ENCODE measurements at places on chromosomes 2 and 18.

DNA sequence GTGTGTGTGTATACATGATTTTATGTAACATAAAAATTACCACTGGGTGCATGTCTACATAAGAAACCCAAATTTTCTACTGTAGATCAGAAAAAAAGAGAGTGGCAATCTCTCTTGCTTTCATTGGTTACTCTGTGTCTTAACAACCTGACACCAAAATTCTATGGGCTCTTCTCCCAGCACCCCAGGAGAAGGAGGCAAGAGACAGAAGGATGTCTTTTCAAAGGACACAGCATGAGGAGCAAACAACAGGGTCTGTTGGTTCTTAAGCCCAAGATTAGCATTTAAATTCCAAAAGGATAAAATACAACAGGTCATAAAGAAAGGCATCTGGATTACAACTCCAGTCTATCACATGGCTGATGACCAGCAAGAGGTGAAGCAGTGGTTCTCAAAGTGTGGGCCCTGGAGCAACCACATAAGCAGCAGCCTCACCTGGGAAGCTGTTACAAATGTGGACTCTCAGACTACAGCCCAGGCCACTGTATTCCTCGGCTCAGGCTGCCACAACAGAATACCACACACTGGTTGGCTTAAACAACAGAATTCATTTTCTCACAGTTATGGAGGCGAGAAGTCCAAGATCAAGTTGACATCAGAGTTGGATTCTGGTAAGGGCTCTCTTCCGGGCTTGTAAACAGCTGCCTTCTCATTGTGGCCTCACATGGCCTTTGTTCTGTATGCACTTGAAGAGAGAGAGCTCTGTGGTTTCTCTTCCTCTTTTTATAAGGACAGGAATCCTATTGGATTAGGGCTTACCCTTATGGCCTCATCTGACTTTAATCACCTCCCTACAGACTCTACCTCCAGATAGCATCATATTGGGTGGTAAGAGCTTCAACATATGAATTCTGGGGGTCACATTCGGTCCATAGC, 79.8 kb upstream of the RNF152 start:
- DNase-seq, result no peak

DNA sequence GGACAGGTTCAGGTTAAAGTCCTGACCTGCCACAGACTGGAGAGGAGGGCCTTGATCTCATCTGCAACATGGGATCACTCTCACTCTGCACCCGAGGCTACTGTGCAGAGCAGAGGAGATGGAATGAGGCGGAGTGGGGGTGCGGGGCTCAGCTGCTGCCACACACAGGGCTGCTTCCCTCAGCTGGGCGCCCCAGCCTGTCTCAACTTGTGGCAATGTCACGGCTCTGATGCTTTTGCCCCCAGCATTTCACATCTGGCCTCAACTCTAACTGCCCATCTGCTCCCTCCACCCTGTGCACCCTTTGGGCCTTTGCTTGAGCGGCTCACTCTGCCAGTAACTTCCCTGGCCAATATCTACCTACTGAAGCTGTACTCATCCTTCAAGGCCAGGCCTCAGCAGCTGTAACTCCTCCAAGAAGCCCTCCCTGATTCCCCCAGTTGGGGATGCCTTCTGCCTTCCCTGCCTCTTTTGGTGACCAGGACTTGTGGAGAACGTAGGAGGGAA, 70.3 kb downstream of the POLR1A start:
- no peak for DNase-seq

DNA sequence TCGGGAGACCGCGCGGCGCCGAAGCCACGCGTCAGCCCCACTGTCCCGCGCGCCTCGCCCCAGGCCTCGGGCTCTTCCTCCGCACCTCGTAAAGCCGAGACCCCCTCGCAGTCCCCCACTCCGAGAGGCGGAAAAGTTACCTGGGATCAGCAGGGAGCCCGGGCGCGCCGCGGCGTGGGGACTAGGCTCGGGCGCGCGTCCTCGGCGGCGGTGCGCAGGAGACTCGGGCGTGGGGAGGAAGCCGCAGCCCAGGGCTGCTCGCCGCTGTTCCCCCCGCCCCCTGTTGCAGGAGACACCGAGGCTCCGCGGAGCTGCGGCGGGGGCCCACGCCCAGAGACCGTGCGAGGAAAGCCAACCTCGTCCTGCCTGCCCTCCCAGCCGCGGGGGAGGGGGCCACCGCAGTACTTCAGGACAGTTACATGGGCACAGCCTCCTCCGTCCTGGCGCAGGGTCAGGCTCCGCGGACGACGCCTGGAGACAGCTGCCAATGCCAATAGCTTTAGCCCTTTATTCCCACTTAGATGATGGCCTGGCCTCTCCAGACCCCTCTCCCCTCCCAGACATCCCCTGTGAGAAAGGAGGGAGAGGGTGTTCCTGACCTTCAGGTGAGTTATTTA, at the start of gene EPB41L3:
TSS of gene EPB41L3 (minus strand) at position 225 of the 617 bp plus-strand sequence. CDS start 54,814 bp downstream, outside the sequence.
- no peak for DNase-seq

GRCh38 chr2:129330504-129330903, 649.0 kb upstream of the RAB6C start:
- no peak for DNase-seq

DNA sequence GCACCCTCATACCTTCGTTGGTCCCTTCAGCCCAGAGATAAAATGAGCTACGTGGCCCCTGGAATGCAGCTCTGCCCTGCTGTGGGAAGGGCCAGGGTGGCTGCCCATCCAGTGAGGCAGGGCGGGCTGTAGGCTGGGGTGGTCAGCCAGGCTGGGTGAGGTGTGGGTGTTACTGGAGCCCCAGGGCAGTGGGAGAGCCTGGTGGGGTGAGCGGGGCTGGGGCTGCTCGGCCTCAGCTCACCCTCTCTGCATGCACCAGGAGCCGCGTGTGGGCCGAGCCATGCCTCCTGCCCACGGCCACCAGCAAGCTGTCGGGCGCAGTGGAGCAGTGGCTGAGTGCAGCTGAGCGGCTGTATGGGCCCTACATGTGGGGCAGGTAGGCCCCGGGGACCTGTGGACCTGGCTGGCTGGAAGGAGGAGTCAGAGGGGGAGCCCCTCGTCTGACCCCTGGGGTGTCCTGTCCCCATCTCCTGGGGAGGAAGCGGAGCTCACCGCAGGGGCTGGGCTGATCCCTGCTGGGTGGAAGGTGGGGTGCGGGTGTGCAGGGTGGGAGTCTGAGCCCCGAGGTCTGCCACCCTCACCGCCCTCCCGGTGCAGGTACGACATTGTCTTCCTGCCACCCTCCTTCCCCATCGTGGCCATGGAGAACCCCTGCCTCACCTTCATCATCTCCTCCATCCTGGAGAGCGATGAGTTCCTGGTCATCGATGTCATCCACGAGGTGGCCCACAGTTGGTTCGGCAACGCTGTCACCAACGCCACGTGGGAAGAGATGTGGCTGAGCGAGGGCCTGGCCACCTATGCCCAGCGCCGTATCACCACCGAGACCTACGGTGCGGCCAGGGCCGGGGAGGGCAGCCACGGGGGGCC, 5.5 kb downstream of the RNPEPL1 start:
- no peak for DNase-seq

DNA sequence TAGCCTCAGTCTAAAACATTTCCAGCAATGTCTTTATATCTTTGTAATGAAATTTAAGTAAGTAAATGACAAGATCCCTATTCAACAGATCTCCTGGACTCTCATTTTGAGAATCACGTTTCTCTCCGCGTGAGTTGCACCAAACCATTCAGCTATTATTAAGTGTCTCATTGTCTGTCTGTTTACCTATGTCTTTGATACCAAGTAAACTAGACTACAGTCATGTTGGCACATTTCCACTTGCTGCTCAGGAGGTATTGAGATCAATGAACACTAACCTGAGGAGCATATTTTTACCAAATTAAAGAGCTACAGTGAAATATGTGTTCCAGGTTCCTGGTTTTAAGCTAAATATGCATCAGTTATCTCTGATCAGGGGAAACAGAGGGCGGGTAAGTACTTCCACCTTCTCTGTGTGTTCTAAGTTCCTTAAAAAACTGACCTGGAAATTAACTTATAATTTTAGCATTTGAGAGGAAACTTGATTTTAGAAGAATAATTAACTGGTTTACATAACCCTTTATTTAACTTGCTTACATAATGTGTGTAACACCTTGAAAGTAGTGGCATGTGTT, 125.8 kb downstream of the OSBPL6 start:
- no peak for DNase-seq

- DNase-seq, result no peak
These were observed 153.6 kb upstream of the EPAS1 start for GRCh38 chr2:46143429-46144132.

GRCh38 chr2:167551416-167551815, 663.1 kb downstream of the XIRP2 start:
- DNase-seq, result no peak

GRCh38 chr2:120246546-120247300, 5.9 kb upstream of the RALB start:
- DNase-seq, result no peak

DNA sequence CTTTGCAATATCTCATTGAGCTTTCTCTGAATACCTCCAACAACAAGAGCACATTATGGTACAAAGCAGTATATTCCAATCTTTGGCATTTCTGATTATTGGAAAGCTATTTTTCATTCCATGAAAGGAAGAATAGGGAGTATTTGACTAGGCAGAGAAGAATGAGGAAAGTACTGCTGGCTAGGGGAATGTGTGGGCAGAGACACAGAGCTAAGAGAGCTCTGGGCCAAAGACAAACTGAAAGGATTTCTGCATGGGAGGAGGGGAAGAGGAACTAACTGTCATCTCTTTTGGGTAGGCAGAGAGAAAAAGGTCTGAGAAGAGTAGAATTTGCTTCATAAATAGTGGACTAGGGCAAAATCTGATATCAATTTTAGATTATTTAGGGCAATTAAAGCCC, 150.8 kb downstream of the CCDC85A start:
- no peak for DNase-seq

- DNase-seq, result no peak
These were observed 183.9 kb downstream of the LPIN1 start for GRCh38 chr2:11930211-11930761.

- DNase-seq, result no peak
These were observed 2.0 kb downstream of the IL1A start for GRCh38 chr2:112782234-112782799.

DNA sequence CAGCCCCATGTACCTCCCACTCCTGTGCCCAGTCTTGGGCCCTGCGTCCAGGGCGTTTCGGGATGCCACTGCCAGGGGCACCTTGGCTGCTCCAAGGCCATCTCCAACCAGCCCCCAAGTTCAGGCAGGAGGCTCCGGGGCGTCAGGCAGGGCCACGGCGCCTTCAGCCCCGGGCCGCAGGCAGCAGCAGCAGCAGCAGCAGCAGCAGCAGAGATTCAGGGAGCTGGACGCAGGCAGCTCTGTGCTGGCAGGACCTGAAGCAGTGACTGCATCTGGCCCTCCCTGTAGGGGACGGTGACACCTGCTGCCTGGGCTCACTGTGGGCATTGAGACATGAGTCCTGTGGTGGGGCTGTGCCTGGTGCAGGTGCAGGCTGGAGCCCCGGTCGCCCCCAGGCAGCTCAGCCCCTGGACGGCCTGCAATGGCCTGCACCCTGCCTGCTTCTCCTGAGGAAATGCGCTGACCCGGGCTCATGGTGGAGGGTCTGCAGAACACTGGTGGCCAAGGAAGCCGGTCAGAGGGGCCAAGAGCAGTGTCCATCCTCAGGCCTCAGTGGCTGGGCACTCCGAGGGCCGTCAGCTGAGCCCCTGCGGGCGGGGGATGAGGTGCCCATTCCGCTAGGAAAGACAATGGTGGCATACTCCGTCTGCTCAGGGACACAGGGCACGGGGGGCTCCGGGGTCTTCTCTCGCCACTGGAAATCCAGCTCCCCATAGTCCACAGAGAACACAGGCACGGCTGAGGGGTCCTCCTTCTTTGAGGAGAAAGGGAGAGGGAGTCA, 8.0 kb downstream of the PDCD1 start:
- DNase-seq, result no peak

- DNase-seq, result no peak
These were observed 36.7 kb downstream of the WDFY1 start for GRCh38 chr2:223908304-223908998.

DNA sequence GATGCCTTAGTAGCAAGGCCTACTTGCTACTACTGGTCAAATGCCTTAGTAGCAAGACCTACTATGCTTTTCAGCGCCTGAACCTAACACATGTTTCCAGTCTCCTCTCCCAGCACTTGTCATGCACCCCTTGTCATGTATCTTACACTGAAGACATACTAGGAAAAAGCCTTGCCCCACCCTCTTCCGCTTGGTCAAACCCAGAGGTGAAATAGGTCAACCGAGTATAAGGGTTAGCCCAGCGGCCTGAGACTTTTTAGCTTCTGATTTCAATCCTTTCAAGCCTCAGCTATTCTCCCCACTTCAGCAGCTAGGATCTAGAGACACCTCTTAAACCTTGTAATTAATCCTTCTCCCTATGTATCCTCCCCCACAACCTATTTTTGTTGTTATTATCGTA, 73.3 kb downstream of the UPP2 start:
- DNase-seq, result no peak

- DNase-seq, result no peak
These were observed 145.7 kb upstream of the CDH19 start for GRCh38 chr18:66749481-66750035.

DNA sequence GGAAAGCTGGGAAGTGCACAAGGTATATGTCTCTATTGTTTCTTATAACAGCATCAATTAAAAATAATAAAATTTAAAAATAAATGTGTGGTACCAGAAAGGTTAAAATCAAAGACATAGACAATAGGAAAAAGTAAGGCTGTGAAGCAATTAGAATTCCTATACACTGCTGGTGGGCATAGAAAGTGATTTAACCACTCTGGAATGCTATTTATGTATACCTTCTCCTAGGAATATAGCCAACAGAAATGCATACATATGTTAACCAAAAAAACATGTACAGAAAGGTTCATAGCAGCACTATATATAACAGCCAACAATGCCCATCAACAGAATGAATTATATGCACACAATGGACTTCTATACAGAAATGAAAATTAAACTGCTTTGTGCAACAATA, 43.0 kb downstream of the WDSUB1 start:
- no peak for DNase-seq

GRCh38 chr2:121209014-121209610, 75.9 kb downstream of the TFCP2L1 start:
- DNase-seq, result no peak

GRCh38 chr2:30300456-30301221, 69.3 kb downstream of the LBH start:
- DNase-seq, result no peak

DNA sequence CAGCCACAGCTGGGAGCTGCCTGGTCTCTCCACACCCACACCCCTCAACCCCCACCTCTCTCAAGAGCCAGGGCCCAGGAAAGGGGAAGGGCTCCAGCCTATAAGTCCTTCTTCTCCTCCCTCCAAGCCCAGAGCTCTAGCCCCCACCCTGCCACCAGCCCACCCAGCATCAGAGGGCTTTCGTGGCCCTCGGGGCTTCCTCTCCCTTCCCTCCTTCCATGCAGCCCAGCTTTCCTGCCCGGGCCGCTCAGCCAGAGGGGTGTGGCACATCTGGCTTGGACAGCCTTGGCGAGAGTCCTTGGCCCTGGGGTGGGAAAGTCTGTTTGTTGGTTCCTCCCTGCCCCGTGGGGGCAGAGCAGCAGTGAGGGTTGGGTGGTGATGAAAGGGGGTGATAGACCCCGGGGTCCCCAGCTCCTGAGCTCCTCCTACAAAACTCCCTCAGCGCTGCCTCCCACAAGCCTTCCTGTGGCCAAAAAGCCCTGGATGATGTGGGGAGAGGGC, 7.0 kb downstream of the TNS1 start:
- no peak for DNase-seq
